ENCODE measurements at places on chromosomes 6 and 20.

GRCh38 chr6:23213193-23213592 is 643.8 kb downstream of the HDGFL1 start:
- no peak for DNase-seq

DNA sequence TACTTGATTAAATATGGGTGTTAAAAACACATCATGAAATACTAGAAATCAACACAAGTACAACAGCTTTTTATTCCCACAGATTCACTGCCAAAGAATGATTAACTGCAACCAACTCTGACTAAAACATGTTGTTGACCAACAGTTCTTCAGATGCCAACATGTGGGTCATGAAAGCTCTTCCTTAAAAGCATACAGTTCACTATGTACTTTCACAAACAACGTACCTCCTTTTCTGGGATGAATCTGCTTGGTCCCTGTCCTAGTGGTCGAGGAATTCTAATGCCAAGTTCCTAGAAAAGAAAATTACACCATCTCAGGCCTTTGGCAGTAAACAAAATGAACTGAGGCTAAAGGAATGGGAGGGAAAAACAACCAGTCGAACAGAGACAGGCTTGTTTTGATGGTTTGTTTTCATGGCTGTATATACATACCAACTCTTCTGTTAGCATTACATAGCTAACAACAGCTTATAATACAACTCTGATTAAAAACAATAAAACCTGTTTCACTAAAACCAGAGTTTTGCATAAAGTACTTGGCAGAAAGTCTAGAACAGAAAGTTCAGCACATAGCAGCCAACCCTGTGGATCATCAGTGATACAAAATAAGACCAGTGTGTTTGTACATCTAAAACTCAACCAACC is 92.5 kb downstream of the SESN1 start:
- DNase-seq: no peak

DNA sequence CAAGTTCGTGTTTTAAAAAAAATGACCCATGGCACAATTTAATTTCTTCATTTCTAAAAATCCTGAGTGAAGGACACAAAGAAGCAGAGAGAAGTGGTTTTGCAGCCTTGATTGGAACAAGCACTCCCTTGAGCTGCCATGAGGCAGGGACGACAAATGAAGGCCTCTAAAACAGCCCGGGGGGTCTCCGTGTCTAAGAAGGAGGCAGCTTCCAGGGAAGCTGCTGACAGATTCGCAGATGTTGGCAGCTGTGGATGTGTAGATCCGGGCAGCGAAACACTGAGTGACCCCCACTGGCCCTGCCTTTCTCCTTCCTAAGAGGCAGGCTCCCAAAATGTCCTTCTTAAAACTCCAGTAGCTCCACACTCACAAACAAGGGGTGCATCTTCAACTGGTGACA is 9.6 kb upstream of the LBP start:
- no peak for DNase-seq

DNA sequence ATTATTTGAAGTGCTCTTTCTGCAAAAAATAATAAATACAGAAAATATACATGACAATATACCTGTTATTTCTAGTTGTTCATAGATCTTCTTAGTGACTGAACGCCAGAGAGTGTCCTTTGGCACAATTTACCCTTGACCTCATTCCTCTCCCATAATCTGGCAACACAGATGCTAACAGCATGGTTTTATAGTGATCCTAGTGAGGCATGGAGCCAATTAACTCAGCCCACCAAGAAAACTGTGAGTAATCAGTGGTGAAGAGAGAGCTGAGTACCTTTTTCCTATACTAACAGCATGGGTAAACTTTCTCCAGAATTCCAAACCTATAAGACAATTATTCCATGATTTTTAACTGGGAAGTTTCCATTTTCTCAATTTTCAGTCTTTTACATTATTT is 61.0 kb downstream of the VGLL2 start:
- no peak for DNase-seq

GRCh38 chr6:33935439-33936080 is 131.8 kb upstream of the MLN start:
- no peak for DNase-seq

DNA sequence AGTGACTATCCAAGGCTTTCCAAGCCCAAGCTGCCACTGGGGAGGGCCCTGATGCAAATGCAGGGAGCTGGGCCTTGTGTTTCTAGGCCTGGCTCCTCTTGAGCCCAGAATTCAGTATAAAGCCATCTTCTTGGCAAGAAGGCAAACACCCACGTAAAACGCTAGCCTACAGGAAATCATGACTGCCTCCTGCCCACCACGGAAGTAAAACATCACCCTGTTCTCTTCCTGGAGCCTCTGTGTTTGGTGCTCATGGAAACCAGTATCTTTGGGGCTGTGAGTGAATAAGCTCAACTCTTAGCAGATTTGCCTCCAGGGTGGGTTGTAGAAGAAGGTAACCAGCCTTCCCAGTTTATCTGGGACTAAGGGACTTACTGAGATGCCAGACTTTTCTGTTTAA is 271.0 kb downstream of the ZNF217 start:
- DNase-seq: no peak

- no peak for DNase-seq
Observed at GRCh38 chr20:20520776-20521175, 152.9 kb downstream of the INSM1 start.
